ENCODE measurements at places on chromosomes 1 and 21.

DNA sequence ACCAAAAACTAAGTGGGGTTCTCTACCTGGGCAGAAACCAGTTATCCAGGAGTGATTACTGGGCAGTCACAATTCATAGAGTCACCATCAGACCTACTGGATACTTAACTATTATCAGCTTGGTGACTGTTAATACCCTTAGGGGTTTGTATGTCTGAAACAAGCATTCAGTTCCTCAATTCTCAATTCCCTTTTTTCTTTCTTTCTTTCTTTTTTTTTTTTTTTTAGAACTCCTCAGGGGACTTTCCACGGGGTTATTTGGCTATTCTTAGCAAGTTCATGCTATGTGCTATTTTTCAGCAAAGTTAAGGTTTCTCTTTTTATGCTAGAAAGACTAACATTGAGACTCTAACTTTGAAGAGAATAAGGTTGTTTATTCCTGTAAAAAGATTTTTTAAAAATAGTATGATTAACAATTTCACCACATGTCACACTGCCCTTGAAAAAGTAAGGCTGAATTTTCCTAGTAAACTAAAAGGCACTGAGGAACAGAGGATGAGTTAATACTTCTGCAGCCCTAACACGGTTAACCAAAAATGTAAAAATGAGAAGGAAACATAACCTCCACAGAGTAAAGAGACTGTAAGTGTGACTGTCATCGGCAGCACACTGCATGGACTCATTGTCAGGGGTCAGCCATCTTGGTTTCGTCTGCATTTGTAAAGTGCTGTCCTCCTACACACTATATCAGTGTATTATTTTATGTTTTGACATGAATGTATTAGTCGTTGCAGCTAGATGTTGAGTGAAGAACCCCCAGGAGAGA lies 310.2 kb downstream of the NTNG1 start:
- DNase-seq, result no peak

- peak; percentile 61 for DNase-seq
Measured at GRCh38 chr1:215568299-215568692, 1.2 kb downstream of the KCTD3 start.

DNA sequence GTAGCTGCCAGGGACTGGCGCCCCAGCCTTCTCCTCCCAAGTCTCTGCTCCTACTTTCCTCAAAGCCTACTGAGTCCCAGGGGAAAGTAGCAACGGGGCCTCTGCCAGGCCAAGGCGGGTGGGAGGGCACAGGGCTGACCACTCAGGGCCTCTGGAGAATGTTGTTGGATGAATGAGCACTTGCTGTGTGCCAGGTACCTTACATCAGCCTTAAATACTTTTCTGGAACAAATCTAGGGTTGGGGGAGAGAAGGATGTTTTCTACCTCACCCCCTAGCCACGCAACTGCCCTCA lies 119.3 kb upstream of the ZBTB40 start:
- no peak for DNase-seq

DNA sequence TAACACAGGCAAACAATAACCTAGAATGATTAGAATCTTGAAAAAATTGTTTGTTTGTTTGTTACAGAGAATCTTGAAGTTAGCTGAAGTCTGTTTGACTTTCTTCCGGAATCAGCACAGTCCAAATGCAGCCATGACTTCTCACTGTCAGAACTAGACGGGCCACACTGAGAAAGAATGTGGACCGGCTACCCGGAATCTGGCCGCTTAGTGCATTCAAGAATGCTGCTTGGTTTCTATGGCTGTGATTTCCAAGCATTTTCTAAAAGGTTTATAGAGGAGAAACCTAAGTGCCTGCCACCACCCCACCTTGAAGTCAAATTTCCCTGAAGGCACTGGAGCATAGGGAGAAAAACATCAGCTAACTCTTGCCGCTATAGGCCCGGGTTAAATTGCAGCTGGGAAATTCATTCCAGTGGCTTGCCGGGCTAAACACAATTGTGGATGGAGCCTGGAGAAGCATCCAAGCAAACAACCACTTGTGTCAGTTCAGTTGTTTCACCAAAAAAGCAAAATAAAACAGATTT lies 231.1 kb downstream of the DISC1 start:
- DNase-seq, result no peak

DNA sequence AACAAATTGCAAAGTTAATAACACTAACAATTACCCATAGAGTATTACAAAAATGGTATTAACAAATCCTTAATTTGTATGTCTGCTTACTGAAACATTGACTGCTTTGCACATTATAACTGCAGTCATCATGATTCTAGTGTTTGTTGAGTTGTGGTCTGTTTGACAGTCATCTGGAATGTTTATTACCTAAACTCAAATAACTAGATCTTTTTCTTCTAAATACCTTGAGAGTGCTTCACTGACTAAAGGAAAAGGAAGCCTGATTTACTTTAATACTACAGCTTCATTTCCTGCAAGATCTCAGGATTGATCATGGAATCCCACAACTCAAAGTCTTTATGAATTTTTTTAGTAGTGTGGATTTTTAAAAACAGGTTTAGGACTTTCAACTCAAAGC lies 70.0 kb downstream of the HMCN1 start:
- no peak for DNase-seq

DNA sequence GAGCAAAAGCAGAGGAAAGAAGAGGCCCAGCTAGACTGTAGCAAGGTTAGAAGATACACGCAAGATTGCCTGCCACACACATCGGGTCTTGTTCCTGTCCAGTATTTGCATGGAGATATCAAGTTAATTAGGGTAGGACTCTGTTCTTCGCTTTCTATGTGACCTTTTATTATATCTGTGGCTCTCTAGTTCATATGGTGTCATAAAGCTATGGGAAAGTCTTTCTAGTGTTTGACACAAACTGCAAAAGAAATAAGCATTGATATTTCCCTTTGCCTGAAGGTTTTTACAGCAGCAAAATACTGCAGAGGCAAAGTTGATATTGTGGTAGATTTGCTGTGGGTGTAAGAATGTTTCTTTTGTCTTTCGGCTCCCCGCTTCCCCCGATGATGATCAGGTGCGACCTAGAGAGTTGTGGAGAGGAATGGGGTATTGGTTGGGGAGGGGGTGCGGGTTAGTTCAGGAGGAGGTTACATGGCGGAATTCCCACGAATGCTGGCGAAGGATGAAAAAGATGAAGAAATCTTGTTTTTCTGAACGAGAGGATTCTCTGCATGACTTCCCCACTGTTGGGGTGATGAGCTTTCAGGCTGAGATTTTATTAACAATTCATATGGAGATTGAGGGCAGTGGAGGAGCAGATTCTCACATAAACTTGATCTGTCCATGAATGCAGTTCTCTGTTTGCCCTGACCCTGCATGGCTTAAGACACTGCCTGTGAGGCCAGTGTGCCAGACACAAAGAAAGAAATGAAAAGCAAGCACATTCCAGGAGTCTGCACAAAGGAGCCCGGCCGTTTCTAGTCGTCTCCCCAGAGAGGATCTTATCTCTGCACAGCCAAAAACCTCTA lies 550.2 kb downstream of the USP25 start:
- peak; percentile 50 for DNase-seq

GRCh38 chr1:247175458-247175857 lies 3.6 kb upstream of the ZNF124 start:
- no peak for DNase-seq

DNA sequence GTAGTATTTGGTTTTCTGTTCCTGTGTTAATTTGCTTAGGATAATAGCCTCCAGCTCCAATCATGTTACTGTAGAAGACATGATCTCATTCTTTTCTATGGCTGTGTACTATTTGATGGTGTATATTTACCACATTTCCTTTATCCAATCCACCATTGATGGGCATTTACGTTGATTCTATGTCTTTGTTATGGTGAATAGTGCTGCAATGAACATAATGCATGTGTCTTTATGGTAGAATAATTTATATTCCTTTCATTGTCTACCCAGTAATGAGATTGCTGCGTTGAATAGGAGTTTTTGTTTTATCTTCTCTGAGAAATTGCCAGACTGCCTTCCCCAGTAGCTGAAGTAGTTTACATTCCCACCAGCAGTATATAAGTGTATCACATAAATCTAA lies 538.8 kb downstream of the LRRIQ3 start:
- DNase-seq, result no peak

GRCh38 chr1:156845055-156845952 lies 13.6 kb downstream of the INSRR start:
- no peak for DNase-seq

DNA sequence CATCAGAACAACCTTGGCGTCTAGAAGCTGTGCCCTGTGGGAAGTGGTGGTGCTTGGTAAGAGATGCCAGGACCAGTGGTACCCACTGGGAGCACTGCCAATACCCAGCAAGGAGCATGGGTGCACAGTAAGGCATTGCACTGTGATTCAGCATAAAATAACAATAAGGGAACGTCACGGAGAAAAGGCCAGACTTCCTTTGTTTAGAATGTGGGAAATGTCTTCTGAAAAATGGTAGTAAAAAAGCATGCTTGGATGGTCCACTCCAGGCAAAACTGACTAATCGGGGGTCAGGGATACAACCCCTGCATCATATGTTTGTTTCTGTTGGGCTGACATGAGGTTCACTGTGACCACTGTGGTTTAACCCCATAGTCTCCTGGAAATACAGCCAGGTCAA lies 14.7 kb downstream of the METTL18 start:
- peak; percentile 93 for DNase-seq

All from lung microvascular endothelial cell (primary cell).